ENCODE measurements at places on chromosomes 4 and X.

- no peak for DNase-seq
Observed at GRCh38 chr4:153963216-153963615, 174.3 kb upstream of the SFRP2 start.

DNA sequence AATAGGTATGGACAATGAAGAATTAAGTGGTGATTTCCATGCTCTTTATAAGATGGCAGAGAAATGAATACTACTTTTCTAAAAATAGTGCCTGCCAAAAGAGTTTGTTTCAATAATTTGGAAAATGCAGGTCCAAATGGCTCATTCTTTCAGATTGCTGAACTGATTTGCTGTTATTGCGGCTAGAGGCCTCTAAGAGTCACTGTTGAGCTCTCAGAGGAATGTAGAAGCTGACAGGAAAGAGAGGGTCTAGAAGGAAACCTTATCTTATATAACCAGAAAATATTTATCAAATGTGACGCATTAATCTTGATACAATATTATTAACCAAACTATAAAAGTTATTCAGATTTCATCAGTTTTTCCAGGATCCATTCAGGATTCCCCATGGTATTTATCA lies 65.7 kb upstream of the PAGE1 start:
- no peak for DNase-seq

DNA sequence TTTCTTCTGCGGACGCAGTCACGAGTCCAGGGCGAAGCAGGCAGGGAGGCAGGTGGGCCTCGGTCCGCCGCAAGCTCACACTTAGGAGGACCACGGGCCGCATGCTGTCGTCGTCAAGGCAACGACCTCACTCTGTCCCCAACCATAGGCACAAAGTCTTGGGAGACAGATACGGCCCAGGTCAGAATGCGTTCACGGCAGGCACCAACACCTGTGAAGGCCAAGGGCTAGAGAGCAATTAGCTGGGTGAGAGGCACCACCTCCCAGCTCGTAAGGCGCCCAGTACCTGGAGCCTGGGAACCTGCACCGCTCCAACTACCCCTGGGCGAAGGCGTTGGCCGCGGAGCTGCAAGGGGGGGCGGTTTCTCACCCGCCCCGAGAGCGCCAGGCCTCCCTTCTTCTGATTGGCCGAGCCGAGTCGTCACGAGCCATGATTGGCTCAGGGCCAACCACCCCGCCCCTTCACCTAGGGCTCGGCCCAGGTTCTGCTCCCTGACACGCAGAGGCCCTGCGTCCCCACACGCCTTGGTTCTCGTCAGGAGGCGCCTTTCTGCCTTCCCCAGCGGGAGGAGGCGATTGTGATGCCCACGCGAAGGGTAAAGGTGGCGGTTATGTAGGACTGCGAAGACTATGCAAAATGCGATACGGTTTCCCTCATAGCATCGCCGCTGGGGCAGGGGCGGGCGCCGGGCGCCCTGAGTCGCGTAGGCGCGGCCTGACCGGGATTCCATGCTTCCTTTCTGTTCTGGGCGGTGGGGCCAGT lies at the start of gene CDKL2:
Gene CDKL2, minus strand, starts transcription at position 355 of the 763 bp plus-strand sequence. CDS start 4,540 bp downstream, outside the sequence.
- DNase-seq: no peak

- DNase-seq: no peak
Observed at GRCh38 chrX:29148511-29148910, 561.3 kb downstream of the IL1RAPL1 start.

DNA sequence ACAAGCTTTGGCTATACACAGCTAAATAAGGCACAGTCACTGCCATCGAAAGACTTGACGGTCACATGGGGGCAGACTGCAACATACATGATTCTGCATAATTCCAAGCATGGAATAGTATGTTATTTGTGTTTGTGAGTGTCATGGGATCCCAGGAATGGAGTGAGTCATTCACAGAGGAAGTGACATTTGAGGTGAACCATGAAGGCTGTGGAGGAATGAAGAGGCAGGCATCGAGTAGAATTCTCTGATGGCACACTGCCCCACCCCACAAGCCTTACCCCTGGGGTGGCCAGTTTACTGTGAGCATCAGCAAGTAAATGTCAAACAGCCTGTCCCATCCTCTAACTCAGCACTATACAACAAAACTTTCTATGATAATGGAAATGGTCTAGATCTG lies 619.7 kb downstream of the MID1IP1 start:
- no peak for DNase-seq

DNA sequence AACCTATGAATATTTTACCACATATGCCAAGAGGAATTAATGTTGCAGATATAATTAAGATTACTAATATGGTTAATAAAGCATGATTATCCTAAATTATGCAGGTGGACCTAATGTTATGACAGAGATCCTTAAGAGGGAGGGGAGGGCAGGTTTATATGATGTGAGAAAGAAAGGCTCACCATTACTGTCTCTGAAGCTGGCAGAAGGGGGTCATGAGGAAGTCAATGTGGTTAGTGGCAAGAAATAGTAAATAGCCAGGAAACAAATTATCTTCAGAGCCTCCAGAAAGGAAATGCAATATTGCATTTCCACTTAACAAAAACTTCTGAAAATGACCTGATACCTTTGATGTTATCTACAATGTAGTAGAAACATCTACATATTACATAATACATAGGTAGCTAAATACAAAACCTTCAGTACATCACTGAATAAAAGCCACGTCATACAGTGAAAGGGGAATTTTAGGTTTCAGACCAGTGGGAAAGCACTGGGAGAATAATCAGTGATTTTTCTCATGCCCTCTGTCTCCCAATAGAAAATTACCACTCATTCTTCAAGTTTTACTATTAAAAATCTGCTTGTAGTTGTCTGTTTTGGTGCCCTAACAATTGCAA lies 609.2 kb downstream of the SPOCK3 start:
- no peak for DNase-seq

DNA sequence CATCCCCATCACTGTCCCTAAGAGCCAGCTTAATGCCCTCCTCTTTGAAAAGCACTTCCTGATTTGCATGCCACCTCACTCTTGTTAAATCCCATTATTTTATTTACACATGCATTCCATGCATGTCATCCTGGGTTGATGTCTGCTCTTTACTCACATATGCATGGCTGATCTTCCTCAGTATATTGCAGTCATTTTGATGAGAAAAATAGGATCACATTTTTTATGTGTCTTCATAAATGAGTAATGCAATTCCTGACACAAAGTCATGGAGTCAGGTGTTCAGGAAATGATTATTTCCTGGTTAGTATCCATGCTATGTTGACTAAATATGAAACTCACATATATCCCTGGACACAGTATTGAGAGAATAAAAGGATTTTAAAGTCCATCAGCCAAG lies 204.7 kb downstream of the SLIT2 start:
- no peak for DNase-seq
